ENCODE measurements at places on chromosomes 12 and 14.

GRCh38 chr14:56156096-56156495 lies 37.9 kb downstream of the PELI2 start:
- DNase-seq: no peak

DNA sequence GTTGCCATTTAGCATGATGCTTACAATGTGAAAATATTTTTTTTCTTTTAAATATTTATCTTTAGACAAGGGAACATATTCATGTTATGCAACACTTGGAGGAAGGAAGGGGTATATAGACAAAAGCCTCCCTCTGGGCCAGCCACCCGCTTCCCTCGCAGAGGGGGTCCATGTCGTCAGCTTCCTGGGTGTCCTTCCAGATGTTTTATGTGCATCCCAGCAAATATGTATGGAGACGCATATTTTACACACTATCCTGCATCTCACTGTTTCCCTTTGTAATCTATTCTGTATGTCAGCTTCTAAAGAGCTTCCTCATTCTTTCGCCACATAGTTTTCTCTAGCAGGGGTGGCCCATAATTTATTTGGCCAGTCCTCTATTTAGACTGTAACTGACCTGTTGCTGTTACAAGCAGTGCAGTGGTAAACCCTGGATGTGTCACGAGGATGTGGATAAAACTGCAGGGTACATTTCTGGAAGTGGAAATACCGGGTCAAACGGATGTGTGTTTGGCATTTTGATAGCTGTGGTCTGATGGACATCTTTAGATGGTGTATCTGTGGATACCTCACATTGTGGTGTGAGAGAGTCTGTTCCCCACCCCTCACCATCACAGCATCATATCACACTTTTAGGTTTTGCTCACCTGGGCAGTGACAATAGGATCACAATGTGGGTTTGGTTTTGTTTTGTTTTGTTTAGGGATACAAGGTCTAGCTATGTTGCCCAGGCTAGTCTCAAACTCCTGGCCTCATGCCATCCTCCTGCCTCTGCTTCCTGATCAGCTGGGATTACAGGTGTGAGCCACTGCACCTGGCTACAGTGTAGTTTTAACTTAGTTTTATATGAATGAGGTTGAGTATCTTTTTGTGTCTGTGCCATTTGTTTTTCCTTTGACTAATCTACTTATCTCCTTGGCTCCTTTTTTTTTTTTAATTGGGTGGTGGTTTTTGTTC lies 31.6 kb downstream of the FAM222A start:
- DNase-seq: no peak

GRCh38 chr14:57346741-57347140 lies 43.6 kb upstream of the NAA30 start:
- DNase-seq: no peak

GRCh38 chr12:66627988-66628317 lies 50.9 kb downstream of the GRIP1 start:
- no peak for DNase-seq

DNA sequence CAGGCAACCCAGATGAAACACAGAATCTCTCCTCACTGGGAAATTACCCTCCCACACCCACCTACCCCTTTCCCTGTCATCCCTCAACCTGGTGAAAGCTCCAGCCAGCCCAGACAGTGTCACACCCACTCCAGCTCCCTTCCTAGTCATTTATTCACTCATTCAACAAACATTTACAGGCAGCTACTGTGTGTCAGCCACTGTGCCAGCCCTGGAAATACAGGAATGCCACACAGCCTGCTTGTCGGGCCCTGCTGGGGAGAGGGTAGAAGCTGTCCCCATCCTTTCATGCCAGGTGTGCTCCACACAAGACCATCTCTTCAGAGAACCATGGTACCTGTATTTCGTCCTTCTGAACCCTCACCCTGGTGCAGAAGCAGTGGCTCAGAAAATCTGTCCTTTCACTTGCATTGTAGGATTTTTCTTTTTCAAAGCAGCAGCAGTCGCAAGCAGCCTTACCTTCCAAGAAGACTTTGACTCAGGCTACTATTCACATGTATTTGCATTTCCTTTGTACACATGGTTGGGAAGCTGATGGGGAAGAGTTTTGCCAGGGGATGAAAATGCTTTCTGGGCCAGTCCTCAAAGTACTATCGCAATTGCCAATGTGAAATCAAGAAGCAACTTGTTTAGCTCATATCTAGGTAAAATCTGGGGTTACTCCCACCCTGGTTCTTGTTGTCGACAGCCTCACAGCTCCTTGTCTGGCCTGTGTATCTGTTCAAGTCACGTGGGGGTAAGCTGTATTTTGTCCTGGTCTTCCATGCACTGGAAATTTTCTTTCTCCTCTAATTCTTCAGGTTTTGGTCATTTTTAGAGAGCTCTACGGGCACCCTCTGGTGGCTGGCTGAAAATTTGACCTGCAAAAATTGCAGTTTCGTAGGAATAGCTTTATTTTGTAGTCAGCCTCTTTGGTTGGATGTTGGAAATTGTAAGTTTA lies 147.4 kb upstream of the EGLN3 start:
- DNase-seq: no peak
